ENCODE measurements at places on chromosomes 7 and 10.
A peak's percentile ranks its signal among the peaks of the same experiment; 100 is the strongest.

DNA sequence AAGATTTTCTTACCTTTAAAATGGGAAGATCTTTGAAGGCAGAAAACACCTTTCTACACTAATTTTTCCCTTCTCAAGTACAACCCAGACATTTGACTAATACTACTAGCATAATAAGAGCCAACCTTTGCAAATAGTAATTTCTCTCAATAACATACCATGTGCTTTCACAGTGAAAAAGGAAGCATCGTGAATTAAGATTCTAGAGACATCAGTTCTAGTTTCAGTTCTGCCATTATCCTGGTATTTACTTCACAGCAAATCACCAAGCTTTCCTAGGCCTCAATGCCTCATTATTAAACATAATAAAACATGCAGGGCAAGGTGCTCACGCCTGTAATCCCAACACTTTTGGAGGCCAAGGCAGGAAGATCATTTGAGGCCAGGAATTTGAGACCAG, 24.9 kb downstream of the GSAP start:
- no peak for DNase-seq

DNA sequence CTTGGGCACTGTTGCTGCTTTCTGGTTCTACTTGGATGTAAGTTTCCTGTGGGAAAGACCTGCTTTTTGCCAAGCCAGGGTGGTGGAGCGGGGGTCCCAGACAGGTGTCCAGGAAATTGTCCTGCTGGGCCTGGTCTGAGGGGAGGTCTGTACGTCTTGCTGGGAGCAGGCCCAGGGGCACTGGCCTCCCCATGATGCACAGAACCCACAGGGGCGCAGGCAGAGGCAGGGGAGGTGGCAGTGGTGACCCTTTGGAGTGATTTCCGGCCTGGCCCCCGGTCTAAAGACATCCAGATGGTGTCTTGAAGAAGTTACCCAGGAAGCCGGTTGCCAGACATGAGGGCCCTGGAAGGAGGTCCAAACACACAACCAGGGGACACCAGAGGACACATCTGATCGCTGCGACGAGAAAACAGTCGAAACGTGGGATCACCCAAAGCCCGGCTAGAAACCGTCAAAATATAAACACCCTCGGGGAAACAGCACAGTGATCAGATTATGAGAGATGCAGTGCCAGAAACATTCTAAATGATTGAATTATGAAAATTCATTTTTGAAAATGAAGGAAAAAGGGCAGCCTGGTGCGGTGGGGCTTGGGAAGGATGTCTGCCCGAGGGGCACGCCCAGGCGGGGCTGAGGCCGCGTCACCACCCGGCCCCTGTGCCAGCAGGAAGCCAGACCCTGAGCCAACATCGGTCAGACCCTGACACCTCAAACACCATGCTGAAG, 59.6 kb downstream of the TMEM270 start:
- no peak for DNase-seq

DNA sequence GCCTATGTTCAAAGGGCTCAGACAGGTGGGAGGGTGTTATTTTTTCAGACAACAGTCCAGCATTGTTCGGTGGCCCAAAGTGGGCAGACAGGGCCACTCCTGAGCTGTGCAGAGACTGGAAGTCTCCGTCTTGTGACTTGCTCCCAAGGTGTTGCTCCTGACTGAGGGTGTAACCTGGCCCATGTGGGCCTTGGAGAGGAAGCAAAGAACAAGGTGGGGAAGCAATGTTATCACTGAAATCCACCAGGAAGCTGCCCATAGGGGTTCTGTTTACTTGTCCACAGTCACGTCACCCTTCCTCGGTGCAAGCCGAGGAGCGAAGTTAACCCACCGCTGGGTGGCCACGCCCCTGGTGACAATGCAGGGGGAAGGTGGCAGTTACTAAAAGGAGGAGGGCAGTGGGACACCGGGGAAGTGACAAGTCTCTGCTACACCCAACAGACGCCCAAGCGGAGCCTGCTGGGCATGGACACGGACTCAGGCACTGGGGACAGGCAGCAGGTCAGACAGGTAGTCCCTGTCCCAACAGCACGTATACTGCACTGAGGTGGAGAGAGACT, 311.6 kb upstream of the MKI67 start:
- no peak for DNase-seq

DNA sequence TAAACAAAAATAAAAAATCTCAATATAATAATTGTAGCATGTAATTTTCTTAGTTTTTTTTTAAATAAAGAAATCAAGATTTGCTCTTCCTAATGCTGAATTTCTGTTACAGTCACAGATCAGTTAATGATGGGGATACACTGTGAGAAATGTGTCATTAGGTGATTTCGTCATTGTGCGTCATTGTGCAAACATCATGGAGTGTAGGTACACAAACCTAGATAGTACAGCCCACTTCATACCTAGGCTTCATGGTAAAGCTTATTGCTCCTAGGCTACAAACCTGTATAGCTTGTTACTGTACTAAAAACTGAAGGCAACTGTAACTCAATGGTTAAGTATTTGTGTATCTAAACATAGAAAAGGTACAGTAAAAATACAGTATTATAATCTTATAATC, 74.4 kb upstream of the LSM8 start:
- no peak for DNase-seq

- no peak for DNase-seq
These were observed 175.8 kb upstream of the PPP2R2D start for GRCh38 chr10:131724891-131725580.

DNA sequence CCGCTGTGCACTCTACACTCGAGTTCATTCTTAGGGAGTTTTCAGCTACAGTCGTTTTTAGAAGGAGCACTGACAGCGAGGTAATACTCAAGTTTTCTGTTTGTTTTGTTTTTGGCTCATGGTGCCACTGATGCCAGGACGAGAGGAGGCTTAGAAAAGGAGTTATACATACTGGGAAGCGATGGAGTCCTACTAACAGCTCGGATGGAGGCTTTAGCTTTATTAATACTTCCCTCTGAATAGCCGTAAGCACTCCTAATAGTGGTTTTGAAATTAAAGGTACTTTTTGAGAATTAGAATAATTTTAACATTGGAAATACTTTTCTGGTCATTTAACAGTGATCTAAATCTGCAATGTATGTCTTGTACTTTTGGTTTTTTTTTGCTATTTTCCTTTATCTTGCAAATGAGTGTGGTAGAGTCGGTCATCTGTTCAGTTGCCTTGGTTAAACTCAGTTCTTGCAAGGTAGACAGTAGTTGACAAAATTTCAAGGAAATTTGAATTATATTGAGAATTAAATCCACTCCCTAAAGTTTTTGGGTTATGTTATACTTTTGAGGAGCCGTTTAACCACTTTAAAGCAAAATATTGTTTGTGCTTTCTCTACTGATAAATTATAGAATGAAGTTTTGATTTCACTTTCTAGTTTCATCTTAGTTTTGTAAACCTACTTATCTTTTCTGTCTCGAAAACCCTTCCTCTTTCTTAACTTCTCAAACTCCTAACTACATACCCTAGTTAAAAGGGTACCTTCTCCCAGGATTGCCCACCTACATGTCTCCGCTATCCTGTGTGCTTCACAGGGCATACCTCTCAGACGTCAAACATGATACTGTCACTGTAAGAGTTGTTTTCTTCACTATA, 1.5 kb downstream of the HBP1 start:
- no peak for DNase-seq

GRCh38 chr10:13904064-13904463, 317.3 kb downstream of the PRPF18 start:
- peak; percentile 39 for DNase-seq

GRCh38 chr7:74311305-74311744, 22.1 kb downstream of the CLIP2 start:
- DNase-seq: no peak

DNA sequence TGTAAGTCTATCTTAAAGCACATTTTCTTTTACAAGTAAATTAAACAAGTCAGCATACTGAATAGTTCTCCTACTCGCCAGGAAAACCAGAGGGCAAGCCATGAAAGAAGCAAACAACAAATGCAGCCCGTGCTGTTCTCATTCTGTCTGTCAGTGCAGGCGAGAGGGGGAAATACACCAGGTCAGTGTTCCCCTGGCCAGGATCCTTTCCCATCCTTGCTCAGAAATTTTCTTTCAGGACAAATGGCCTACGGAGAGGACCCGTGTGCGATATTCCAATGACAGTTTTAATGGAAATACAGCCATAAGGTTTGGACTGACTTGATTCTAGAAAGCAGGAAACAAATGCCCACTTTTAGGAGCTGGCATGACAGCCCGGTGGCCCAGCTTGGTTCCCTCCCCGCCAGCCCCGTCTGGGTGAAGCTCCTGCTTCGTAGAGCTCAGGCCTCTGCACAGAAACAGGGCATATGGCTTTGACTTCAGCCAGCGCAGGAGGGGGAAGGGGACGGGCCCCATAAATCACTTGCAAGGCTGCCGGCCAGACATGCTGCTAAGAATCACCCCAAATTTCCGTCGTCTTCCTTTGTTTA, 67.8 kb downstream of the FRMD4A start:
- no peak for DNase-seq

DNA sequence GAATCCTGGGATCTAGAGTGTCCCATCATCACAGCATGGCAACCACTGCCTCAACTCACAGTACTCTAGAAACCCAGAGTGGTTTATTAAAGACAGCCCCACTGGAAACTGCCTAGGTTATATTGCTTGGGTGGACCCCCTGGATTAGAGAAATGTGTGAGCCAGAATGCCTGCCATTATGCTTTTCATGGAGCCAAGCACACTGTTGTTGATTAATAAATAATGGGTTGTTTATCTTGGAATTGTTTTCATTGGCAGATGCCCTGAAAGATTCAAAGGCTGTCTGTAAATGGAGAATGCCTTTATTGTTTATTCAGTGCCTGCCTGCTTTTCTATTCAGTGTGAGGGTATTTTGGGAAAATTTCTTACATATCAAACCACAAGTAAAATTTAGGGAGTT, 52.1 kb downstream of the GNAI1 start:
- peak; percentile 78 for DNase-seq

DNA sequence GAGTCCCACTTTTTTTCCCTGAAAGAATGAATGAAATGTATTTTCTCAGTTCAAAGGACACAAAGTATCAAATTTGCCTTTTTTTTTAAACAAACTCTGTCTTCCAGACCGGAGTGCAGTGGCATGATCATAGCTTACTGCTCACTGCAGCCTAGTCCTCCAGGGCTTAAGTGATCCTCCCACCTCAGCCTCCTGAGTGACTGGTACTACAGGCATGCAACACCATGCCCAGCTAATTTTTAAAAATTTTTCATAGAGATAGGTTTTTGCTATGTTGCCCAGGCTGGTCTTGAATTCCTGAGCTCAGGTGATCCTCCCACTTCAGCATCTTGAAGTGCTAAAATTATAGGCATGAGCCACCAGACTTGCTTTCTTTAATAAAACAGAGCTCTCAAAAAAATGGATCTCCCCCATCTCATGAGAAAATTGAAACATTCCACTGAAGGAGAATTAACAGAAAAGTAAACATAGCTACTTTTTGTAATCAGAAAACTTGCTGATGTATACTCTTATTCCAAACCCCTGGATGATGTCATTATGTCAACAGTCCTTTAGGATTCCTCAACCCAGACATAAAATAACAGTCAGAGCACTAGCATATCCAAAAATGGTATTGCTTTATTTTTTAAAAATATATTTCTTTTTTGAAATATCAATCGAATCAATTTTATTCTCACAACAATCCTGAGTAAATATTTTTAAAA, 12.3 kb upstream of the TRDMT1 start:
- DNase-seq: no peak

GRCh38 chr7:117630501-117630900, 150.7 kb downstream of the CFTR start:
- DNase-seq: no peak
